ENCODE measurements at places on chromosomes 7 and 10.
A peak's percentile ranks its signal among the peaks of the same experiment; 100 is the strongest.

DNA sequence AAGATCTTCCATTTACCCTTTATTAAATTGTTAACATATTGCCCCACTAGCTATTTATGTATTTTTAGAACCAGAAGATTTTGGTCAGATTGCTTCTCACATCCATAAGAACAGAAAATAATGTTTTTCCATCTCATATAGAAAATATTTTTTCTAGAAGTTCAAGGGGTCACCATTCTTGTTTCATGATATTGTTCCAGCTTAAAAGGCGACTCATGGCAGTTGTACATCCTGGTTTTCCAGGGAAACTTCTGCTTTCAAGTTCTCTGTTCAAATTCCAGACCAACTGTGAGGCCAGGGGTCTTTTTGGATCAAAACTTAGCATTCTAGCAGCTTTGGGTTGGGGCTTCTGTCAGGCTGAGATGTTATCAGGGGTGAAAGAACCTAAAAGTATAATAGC is 84.4 kb downstream of the LRRC4 start:
- no peak for DNase-seq

- no peak for DNase-seq
Observed at GRCh38 chr10:21257919-21258318, 267.6 kb downstream of the SKIDA1 start.

- DNase-seq: no peak
Observed at GRCh38 chr10:2048337-2048973, 311.1 kb upstream of the ADARB2 start.

- no peak for DNase-seq
Observed at GRCh38 chr7:132560825-132561529, 15.3 kb downstream of the PLXNA4 start.

DNA sequence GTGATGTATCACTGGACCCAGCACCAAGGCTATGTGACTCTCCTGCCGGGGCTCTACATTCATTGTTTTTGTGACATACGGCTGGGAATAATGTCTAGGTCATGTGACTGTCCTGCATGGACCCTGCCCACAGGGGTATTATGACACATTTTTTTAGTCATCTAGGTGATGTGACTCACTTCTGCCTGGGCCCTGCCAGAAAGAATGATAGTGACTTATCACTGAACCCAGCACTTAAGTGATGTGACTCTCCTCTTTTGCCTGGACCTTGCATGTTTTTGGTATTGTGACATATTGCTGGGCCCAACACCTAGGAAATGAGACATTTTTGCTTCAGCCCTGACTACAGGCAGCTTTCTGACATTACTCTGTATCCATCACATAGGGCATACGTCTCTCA is 51.1 kb upstream of the ZNF107 start:
- DNase-seq: no peak

GRCh38 chr7:152709287-152710152 is 33.6 kb upstream of the XRCC2 start:
- DNase-seq: no peak

GRCh38 chr10:33134011-33134751 is 176.2 kb upstream of the ITGB1 start:
- DNase-seq: peak; percentile 88

DNA sequence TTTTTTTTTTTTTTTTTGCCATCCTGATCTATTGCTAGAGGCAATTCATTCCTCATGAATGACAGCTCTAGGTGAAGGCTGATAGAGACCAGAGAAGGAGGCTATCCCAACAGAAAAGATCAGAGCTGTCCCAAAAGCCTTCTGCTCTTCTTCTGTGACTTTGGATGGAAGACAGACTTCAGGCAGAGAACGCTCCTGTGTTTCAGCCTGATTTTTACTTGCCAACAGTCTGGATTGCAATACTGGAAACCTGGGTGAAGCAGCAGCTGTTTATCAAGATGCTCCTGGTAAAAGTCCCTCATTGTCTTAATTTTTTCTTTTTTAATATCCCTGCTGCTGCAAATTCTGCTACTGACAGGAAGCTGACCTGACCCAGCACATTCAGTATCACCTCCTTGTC is 219.5 kb downstream of the CCDC3 start:
- DNase-seq: no peak

- no peak for DNase-seq
Observed at GRCh38 chr7:134313543-134313942, 3.2 kb downstream of the SLC35B4 start.

- peak; percentile 18 for DNase-seq
Observed at GRCh38 chr7:37052705-37053104, 328.4 kb upstream of the AOAH start.

GRCh38 chr10:126205486-126206205 is 182.6 kb downstream of the ADAM12 start:
- no peak for DNase-seq

DNA sequence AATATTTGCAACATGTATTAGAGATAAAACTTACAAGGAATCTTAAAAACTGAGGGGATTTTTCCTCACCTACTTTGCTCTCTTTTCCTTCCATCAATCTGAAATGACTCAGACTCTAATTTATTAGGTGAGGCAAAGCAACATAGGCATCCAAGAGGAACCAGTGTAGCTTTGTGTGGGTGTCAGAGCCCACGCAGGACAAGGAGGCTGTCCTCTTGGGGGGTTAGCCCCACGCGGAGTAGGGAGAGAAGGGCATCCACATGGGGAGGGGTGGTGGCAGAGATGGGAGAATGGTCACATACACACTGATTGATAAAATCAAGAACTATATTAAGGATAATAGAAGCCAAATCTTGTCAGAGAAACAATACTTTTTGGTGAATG is 33.8 kb upstream of the ARMS2 start:
- no peak for DNase-seq
